ENCODE measurements at places on chromosomes 5 and 9. TPM values are rescaled to one million over a fixed set of nuclear protein-coding genes. Genes with fewer than 3 reads are reported as not detected.

AMBP gene
- not detected for total RNA-seq

PCDHA9 gene
- total RNA-seq: not detected

CDO1 gene
- total RNA-seq: not detected

TRIM36 gene
- 0.42 TPM for total RNA-seq

NSMF gene
- 48.4 TPM for total RNA-seq

All from airway epithelial cell (primary cell).